ENCODE measurements at places on chromosomes 13 and 19.

- DNase-seq = no peak
Observed at GRCh38 chr19:30135093-30135757, 193.2 kb downstream of the URI1 start.

DNA sequence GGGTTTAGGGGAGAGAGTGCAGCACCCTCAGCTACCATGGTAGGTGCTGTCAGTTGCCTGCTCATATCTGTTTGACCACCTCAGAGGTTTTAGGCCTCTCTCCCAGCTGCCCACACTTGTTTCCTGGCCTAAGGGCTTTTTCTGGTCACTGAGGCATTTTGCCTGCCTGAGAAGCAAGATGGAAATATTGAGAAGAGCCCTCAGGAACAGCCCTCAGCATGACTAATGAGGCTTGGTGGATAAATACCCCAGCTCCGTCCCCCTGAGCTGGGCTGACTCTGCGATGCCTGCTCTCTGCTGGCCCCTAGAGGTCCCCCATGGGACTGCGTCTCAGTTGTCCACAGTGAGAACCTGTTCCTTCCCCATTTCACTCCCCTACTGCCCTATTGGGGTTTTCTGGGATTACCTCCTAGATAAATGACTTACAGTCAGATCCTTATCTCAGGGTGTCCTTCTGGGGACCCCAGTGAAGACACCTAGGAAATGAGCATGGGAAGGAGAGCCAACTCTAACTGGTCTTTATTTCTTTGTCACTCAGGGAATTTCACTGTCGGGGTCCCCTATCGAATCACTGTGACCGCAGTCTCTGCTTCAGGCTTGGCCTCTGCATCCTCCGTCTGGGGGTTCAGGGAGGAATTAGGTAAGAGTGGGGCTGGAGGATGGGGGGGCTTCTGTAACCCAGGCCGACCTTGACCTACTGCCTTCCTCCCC, 13.3 kb downstream of the PALM3 start:
- DNase-seq = no peak

GRCh38 chr19:52518646-52519045, 8.8 kb upstream of the ZNF808 start:
- DNase-seq = no peak

DNA sequence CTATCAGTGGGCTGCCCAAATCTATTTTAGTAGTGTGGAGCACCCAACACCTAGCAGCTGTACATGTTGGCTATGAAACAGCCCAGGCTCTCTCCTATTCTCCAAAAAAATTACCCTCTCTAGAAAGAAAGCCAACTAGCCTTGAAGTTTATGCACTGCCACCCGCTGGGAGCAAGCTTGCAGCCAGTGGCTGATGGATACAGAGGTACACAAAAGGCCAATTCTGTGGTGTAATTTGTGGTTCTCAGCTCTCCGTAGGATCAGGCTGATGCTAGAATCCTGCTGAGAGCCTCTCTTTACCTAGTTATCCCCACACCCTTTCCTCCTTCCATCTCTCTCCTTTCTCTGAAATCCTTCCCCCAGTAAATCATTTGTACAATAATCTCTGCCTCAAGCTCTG, 1120.7 kb downstream of the DIAPH3 start:
- DNase-seq = no peak

DNA sequence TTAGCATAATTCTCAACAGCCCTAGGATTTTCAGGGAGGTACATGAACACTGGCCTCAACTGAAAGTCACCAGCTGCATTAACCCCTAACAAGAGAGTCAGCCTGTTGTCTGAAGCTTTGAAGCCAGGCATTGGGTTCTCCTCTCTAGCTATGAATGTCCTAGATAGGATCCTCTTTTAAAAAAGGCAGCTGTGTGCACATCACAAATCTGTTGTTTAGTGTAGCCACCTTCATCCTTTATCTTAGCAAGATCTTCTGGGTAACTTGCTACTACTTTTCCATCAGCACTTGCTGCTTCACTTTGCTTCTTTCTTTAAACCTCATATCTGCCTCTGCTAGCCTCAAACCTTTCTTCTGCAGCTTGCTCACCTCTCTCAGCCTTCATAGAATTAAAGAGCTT, 1692.1 kb downstream of the EFNB2 start:
- DNase-seq = no peak
